ENCODE measurements at places on chromosomes 12 and 14. TPM values are rescaled to one million over a fixed set of nuclear protein-coding genes. Genes with fewer than 3 reads are reported as not detected.
A peak's percentile ranks its signal among the peaks of the same experiment; 100 is the strongest.

DNA sequence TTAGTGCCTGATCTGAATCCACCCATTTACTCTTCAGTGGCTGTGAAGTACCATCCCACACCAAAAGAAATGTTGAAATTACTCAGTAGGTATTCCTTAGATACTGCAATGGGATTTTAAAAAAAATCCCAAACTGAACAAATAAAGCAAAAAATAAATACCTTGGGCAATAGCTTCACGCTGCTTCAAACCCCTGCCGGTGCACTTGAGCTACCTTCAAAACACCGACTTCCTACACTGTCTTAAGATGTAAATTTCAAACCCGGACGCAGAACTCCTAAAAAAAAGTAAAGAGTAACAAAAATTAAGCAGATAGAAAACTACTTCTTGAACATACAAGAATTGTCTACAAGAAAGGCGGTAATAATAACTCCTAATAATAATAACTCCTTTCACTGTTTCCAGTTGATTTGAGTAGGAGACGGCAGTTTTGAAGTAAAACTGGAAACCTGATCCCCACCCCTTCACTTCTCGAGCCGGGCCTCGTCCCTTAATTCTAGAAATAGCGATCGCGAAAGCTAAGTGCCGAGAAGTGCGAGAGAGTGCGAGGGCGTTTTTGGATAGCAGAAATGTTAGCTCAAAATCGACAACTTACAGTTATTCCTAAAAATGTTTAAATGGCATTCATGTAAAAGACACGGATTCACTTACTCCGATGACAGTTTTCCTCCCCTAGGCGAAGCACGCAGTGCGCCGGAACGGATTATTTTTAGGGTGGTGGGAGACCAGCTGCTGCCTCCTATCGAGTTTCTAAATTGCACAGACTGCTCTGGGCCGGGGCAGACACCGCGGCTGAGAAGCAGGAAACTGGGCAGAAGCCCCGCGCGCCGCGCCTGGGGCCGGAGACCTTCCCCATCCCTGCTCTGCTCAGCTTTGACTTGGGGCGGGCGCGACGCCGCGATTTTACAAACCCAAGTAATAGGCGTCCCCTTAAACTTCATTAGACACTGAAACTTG lies at the start of gene ABCC9:
ABCC9 (minus strand) TSS at position 878 of the 957 bp plus-strand sequence. CDS start 4,752 bp downstream, outside the sequence.
- H3K27ac ChIP-seq = no peak within 1 kb of the TSS
- peaks cover 16% of the 10 kb centered on the region for H3K4me1 ChIP-seq
- H3K4me3 ChIP-seq = peak within 1 kb of the TSS; percentile 22
- no peaks in the 10 kb centered on the region for H3K36me3 ChIP-seq
- DNase-seq = peak; percentile 33

DNA sequence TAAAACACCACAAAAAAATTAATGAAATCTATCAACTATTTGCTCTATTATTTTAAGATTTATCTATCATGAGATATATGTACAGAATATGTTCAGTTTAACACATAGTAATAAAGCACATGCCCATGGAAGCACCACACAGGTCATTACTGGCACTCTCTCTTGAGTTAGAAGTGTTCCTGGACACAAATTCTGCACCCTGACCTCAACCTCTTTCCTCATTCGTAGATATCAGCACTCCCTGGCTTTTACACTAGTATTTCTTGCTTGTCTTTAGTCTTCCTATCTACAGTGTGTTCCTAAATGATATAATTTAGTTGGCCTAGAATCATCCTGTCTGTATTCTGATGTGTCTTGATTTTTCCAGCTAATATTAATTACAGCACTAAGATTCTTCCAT lies 321.0 kb upstream of the SOX5 start:
- H3K36me3 ChIP-seq = no peaks in the 10 kb centered on the region
- no peak for DNase-seq
- no peaks in the 10 kb centered on the region for H3K27me3 ChIP-seq
- H3K27ac ChIP-seq = no peak overlapping the region

DNA sequence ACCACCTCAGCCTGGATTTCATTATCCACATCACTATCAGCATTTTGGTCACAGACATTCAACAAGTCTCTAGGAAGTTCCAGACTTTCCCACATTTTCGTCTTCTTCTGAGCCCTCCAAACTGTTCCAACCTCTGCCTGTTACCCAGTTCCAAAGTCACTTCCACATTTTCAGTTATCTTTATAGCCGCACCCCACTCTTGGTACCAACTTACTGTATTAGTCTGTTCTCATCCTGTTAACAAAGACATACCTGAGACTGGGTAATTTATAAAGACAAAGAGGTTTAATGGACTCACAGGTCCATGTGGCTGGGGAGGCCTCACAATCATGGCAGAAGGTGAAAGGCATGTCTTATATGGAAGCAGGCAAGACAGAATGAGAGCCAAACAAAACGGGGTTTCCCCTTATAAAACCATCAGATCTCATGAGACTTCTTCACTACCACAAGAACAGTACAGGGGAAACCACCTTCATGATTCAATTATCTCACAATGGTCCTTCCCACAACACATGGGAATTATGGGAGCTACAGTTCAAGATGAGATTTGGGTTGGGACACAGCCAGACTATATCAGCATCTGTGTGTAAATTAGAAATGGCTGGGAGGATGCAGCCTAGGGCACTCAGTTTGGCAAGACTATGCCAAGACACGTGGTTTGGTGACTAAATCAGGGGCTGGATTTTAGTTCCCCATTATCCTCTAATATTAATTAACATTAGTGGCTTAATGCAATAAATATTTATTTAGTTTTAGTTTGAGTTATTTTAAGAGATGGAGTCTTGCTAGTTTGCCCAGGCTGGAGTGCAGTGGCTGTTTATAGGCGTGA lies 16.2 kb upstream of the FUT8 start:
- peaks cover 27% of the 10 kb centered on the region for H3K36me3 ChIP-seq
- no peak for DNase-seq
- peaks cover 19% of the 10 kb centered on the region for H3K4me1 ChIP-seq
- no peak overlapping the region for H3K27ac ChIP-seq

The ACRBP gene
- 1.2 TPM for total RNA-seq

- peaks cover 15% of the 10 kb centered on the region for H3K4me1 ChIP-seq
- H3K36me3 ChIP-seq = peaks cover 5% of the 10 kb centered on the region
- no peak for DNase-seq
- H3K27ac ChIP-seq = no peak overlapping the region
Measured at GRCh38 chr12:42213954-42214426, 24.1 kb downstream of the YAF2 start.

The GALNT9 gene
- total RNA-seq = 0.29 TPM

The BLTP3B gene
- 53.1 TPM for total RNA-seq

- H3K27ac ChIP-seq = no peak overlapping the region
- no peak overlapping the region for H3K4me3 ChIP-seq
- H3K4me1 ChIP-seq = no peaks in the 10 kb centered on the region
- no peaks in the 10 kb centered on the region for H3K36me3 ChIP-seq
Measured at GRCh38 chr12:98559666-98560065, 33.8 kb upstream of the SLC25A3 start.

The ATL1 gene
- 0.38 TPM for total RNA-seq

GRCh38 chr12:62931477-62931876 lies 3.5 kb downstream of the PPM1H start:
- DNase-seq = no peak
- peaks cover 12% of the 10 kb centered on the region for H3K4me1 ChIP-seq
- no peak overlapping the region for H3K27ac ChIP-seq

GRCh38 chr12:38508246-38508645 lies 191.7 kb downstream of the ALG10B start:
- no peak for DNase-seq
- no peaks in the 10 kb centered on the region for H3K27me3 ChIP-seq
- H3K4me3 ChIP-seq = no peak overlapping the region

DNA sequence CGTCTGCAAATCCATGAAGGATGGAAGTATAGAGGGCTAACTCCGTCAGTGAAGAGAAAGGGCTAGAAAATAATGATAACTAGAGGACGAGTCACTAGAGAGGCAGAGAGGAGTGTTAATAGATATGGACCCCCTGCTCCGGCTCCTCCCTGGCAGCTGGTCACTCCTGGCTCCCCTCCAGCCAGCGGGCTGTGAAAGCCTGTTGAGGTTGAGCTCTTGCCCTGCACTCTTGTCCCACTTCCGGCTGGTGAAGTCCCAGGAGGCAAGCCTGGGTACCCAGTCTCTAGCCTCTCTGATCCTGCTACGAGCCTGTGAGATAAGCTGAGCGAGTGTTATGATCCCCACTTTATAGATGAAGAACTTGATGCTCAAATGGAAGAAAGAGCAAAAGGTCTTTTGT lies 90.3 kb downstream of the RFX4 start:
- H3K27ac ChIP-seq = no peak overlapping the region
- H3K27me3 ChIP-seq = peaks cover 25% of the 10 kb centered on the region
- H3K4me1 ChIP-seq = no peaks in the 10 kb centered on the region
- no peak for DNase-seq

DNA sequence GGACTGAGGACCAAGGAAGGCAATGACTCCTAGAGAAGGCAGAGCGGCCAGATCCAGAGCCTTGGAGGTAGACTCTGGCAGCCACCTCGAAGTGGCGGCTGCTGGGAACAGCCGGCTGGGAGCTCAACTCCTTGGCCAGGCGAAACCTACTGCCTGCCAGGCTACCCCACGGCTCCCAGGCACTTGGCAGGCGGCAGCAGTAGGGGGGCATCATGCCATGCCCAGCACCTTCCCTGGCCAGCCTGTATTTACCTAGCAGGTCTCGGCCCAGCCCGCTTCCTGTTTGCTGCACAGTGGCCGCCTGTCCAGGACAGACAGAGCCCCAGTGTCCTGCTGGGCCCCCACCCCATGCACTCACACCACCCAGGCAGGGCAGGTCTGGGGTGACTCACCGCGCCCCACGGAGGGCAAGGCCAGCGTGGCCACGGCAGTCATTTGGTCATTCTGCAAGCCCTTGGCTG lies 10.2 kb downstream of the TRPV4 start:
- DNase-seq = no peak
- H3K27ac ChIP-seq = no peak overlapping the region
- H3K4me3 ChIP-seq = no peak overlapping the region
- H3K4me1 ChIP-seq = no peaks in the 10 kb centered on the region
- H3K27me3 ChIP-seq = peaks cover 2% of the 10 kb centered on the region

The ACAD10 gene
- total RNA-seq = 22.5 TPM

- H3K4me1 ChIP-seq = peaks cover 4% of the 10 kb centered on the region
- no peaks in the 10 kb centered on the region for H3K27me3 ChIP-seq
- no peak overlapping the region for H3K4me3 ChIP-seq
- DNase-seq = no peak
- H3K36me3 ChIP-seq = peaks cover 19% of the 10 kb centered on the region
Measured at GRCh38 chr12:82438356-82438755, 80.0 kb downstream of the METTL25 start.

GRCh38 chr12:79766705-79767464 lies 76.1 kb upstream of the PAWR start:
- DNase-seq = no peak
- no peak overlapping the region for H3K27ac ChIP-seq

DNA sequence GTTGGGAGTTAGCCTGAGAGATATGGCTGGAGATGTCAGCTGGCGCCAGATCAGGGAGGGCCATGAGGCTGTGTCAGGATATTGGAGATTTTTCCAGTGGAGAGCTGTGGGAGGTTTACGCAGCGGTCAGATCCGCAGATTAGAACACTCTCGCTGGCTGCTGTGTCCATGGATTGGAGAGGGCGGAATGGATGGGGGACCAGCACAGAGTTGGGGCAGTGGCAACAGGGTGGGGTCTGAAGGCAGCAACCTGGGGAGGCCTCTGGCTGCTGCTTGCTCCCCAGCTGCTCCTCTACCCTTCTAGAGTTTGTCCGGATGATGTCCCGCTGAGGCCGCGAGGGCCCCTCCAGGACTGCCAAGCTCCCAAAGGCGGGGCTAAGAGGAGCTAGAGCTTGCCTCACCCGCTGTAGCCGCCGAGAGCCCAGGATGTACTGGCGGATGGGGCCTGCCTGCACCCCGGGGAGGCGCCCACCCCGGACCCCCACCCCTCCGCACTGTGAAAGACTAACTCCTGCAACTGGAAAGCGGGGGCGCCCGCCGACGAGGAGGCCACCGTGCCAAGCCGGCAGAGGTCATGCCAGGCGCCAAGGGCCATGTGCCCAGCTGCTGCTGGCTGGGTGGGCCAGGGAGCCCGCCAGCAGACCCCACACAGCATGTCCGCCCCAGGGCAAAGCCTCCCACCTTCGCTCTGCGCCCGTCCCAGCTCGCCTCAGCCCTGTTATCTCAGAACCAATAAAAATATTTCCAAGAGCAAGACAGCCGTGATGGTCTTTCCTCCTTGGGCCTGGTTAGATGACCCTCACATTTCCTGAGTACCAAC lies 20.2 kb upstream of the MLEC start:
- H3K27me3 ChIP-seq = no peaks in the 10 kb centered on the region
- no peak for DNase-seq
- no peaks in the 10 kb centered on the region for H3K36me3 ChIP-seq
- no peak overlapping the region for H3K4me3 ChIP-seq

The PLEKHD1 gene
- total RNA-seq = 0.05 TPM

DNA sequence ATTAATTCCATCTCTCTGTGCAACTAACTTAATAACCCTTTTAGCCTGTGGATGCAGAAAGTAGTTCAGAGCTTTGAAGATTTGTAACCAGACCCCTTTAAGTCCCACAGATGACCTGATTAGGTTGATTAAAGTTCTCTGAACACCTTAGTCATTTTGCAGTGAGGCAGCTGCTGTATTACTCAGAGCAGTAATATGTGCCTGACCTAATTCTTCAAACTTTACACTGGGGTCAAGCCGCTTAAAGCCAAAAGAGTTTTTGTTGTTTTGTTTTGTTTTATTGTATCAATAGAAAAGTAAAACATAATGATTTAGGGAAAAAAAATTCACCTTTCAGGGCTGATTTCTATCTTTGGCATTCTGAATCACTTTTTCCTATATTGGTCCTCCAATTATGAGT lies 78.6 kb upstream of the PLEKHG7 start:
- H3K27me3 ChIP-seq = no peaks in the 10 kb centered on the region
- H3K4me1 ChIP-seq = no peaks in the 10 kb centered on the region
- no peaks in the 10 kb centered on the region for H3K36me3 ChIP-seq
- no peak overlapping the region for H3K4me3 ChIP-seq

The KRT6B gene
- not detected for total RNA-seq

The KSR2 gene
- 0.12 TPM for total RNA-seq

GRCh38 chr14:54282849-54283248 lies 114.0 kb upstream of the CDKN3 start:
- no peaks in the 10 kb centered on the region for H3K4me1 ChIP-seq
- no peak overlapping the region for H3K4me3 ChIP-seq
- H3K27ac ChIP-seq = no peak overlapping the region
- peaks cover 3% of the 10 kb centered on the region for H3K27me3 ChIP-seq

DNA sequence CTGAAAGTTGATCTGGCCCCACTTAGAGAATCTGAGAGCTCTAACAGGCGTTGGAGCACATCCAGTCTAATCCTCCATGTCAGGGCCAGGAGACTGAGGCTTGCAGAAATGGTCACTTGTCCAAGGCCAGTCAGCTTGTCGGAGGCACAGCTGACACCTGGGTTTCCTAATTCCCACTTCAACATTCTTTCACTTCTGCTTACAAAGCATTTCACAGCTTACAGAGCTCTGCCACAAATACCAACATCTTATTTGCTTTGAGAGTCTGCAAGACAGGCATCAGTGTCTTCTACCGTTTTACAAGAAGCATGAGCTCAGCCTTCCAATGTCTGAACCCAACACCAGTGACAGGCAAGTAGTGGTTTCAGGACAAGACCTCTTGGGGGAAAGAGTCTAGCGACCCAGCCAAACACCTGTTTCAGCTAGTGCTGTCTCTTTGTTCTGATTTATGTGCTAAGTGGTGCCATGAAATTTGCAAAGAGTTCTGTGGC lies 31.8 kb downstream of the ISCA2 start:
- no peak for DNase-seq
- no peak overlapping the region for H3K27ac ChIP-seq
- no peak overlapping the region for H3K4me3 ChIP-seq
- H3K4me1 ChIP-seq = no peaks in the 10 kb centered on the region

Measured in activated CD4-positive, alpha-beta memory T cell treated with anti-CD3 and anti-CD28 coated beads for 36 hours (primary cell).